ENCODE measurements at places on chromosomes 3 and 15. TPM values are rescaled to one million over a fixed set of nuclear protein-coding genes. Genes with fewer than 3 reads are reported as not detected.

The DZIP3 gene
- total RNA-seq = 7.0 TPM

The MUSTN1 gene
- total RNA-seq = 132 TPM

The APOD gene
- total RNA-seq = 236 TPM

The PLA2G4D gene
- not detected for total RNA-seq

The TMIE gene
- total RNA-seq = 8.5 TPM

The SUSD5 gene
- total RNA-seq = 68.0 TPM

The COL8A1 gene
- total RNA-seq = 459 TPM

The ECE2 gene
- not detected for total RNA-seq

The FXR1 gene
- total RNA-seq = 9.6 TPM

The PHLDB2 gene
- total RNA-seq = 58.6 TPM

The ZBED2 gene
- total RNA-seq = 1.4 TPM

The IL16 gene
- total RNA-seq = 8.5 TPM

The NRROS gene
- total RNA-seq = 22.6 TPM

The FBXO40 gene
- total RNA-seq = not detected

The CCR9 gene
- not detected for total RNA-seq

The UQCC5 gene
- not detected for total RNA-seq

The MON1A gene
- total RNA-seq = 13.0 TPM

The LINGO1 gene
- total RNA-seq = 18.3 TPM

The GOLGA6A gene
- total RNA-seq = not detected

The CNTN4 gene
- 37.5 TPM for total RNA-seq

The TWF2 gene
- total RNA-seq = 162 TPM

The ADAMTS17 gene
- 2.8 TPM for total RNA-seq

The ST3GAL6 gene
- 2.7 TPM for total RNA-seq

The FES gene
- 65.1 TPM for total RNA-seq

The PEX5L gene
- total RNA-seq = 0.11 TPM

The CCDC50 gene
- 82.8 TPM for total RNA-seq

The THRB gene
- 24.7 TPM for total RNA-seq

The ITIH1 gene
- 2.0 TPM for total RNA-seq

The NMB gene
- total RNA-seq = 18.8 TPM

The POMGNT2 gene
- total RNA-seq = 14.5 TPM

The LSG1 gene
- 9.4 TPM for total RNA-seq

The HTR3E gene
- total RNA-seq = not detected

The ACP3 gene
- total RNA-seq = 0.43 TPM

The MRPL3 gene
- 45.7 TPM for total RNA-seq

The CLRN1 gene
- not detected for total RNA-seq

The FMN1 gene
- total RNA-seq = 4.3 TPM

The COLQ gene
- total RNA-seq = 4.6 TPM

The CHRD gene
- total RNA-seq = 172 TPM

The FBLN2 gene
- total RNA-seq = 323 TPM

Data from ascending aorta (tissue), 2 donors.